ENCODE measurements at places on chromosomes 12 and 14. TPM values are rescaled to one million over a fixed set of nuclear protein-coding genes. Genes with fewer than 3 reads are reported as not detected.

CEP170B gene
- 18.2 TPM for total RNA-seq

MYH6 gene
- total RNA-seq, result not detected

PGF gene
- 0.36 TPM for total RNA-seq

RASSF9 gene
- 8.5 TPM for total RNA-seq

TRHDE gene
- 1.1 TPM for total RNA-seq

BTBD6 gene
- 51.0 TPM for total RNA-seq

CLEC4C gene
- not detected for total RNA-seq

OTX2 gene
- not detected for total RNA-seq

GDF11 gene
- total RNA-seq, result 4.7 TPM

CACNA2D4 gene
- 0.27 TPM for total RNA-seq

FSCB gene
- total RNA-seq, result 1.4 TPM

TPPP2 gene
- not detected for total RNA-seq

CCDC85C gene
- 2.9 TPM for total RNA-seq

P3H3 gene
- total RNA-seq, result 53.9 TPM

GDF3 gene
- not detected for total RNA-seq

HDAC7 gene
- total RNA-seq, result 78.8 TPM

KCNJ8 gene
- total RNA-seq, result 2.1 TPM

KLRC3 gene
- total RNA-seq, result not detected

P2RX7 gene
- total RNA-seq, result 0.18 TPM

RD3L gene
- not detected for total RNA-seq

ASCL1 gene
- not detected for total RNA-seq

All from fibroblast of the aortic adventitia (primary cell).